ENCODE measurements at places on chromosomes 2 and 18.

GRCh38 chr2:65227020-65227455 is 593 bp upstream of the ACTR2 start:
- no peaks in the 10 kb centered on the region for H3K36me3 ChIP-seq
- H3K27me3 ChIP-seq, result no peaks in the 10 kb centered on the region
- H3K4me3 ChIP-seq, result peak overlapping the region; percentile 70
- peak; percentile 49 for DNase-seq

DNA sequence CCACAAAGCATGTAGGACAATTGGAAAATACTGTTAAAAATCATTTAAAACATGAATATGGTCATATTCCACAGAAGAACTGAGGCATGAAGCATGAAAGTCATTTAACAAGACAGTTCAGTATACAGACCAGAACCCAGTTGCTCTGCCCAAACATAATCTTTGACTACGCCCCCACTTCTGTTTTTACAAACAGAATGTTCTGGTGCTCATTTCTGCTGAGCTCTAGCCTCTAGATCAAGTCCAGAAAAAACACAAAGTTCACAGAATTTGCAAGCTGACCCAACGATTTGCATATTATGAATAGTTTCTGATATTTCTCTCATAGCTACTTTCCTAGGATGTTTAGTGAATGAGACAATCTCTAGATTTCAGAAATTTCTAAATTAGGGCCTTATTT is 424.9 kb downstream of the PID1 start:
- no peak overlapping the region for H3K4me3 ChIP-seq
- no peak overlapping the region for H3K27ac ChIP-seq
- H3K36me3 ChIP-seq, result no peaks in the 10 kb centered on the region
- no peak for DNase-seq
- no peaks in the 10 kb centered on the region for H3K27me3 ChIP-seq
- no peaks in the 10 kb centered on the region for H3K4me1 ChIP-seq

- no peak for DNase-seq
- H3K4me3 ChIP-seq, result no peak overlapping the region
Observed at GRCh38 chr2:216015722-216016464, 2.5 kb upstream of the MREG start.

DNA sequence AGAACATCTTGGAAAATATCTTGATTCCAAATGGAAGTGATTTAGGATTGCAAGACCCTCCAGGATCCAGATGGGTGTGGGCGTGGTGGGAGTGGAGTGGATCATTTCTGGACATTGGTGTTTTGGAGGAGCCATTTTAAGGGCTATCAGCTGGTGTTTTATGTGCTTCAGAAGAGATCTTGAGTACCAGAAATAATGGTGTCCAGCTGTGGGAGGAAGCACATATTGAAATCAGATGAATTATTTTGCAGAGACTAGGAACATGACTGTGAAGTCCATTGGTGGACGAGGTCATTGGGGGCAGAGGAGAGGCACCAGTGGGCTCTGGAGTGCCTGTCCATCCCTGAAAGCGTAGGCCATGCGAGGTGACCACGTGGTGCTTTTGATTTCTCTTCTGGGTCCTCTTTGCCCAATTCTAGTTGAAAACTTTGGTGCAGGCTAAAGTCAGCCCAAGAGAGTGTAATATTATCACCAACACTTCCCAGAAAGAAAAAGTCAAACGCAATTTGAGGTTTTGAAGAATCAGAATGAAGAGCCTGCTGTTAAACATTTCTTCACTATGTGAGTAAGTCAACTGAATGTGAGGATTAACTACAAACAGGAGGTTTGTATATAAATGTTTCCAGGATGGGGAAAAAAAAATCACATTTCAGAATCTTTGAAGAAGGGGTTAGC is 31.6 kb downstream of the RNF144A start:
- no peak overlapping the region for H3K4me3 ChIP-seq
- no peak for DNase-seq
- no peaks in the 10 kb centered on the region for H3K36me3 ChIP-seq
- no peaks in the 10 kb centered on the region for H3K27me3 ChIP-seq

DNA sequence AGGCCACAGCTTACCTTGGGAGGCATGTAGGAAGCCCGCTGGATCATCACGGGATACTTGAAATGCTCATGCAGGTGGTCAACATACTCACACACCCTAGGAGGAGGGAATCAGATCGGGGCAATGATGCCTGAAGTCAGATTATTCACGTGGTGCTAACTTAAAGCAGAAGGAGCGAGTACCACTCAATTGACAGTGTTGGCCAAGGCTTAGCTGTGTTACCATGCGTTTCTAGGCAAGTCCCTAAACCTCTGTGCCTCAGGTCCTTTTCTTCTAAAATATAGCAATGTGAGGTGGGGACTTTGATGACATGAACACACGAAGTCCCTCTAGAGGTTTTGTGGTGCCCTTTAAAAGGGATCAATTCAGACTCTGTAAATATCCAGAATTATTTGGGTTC is 17.9 kb downstream of the TYMS start:
- H3K27me3 ChIP-seq, result no peaks in the 10 kb centered on the region
- DNase-seq, result no peak
- no peak overlapping the region for H3K27ac ChIP-seq
- no peak overlapping the region for H3K4me3 ChIP-seq

DNA sequence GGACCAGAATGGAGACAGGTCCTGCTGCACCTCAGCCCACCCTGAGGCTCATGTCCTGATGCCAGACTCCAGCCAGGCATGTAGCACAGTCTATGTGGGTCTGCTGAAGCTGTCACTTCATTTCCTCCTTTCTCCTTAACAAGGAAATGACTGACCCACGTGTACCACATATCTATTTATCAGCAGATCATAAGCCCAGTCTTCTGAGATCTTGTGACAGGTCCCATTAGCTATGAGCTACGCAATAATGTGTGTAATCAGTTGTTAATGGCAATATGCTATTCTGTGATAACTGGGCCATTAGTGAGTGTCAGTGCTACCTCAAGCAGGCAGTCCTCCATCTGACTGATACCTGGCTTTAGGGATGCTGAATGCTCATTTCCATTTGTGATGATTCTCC is 615.3 kb downstream of the BCL11A start:
- DNase-seq, result no peak
- no peaks in the 10 kb centered on the region for H3K36me3 ChIP-seq
- H3K27ac ChIP-seq, result no peak overlapping the region
- H3K4me1 ChIP-seq, result no peaks in the 10 kb centered on the region

DNA sequence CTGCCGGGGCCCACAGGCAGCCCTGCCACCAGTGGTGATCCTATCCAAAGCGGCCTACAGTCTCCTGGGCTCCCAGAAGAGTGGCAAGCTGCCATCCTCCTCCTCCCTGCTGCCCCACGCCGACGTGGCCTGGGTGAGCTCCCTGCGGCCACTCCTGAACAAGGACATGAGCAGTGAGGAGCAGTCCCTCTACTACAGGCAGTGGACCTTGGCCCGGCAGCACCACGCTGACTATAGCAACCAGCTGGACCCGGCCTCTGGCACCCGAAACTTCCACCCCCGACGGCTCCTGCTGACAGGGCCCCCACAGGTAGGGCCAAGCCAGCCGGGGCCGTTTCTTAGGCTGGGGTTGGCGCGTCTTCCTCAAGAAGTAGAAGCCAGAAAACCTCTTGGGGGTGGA is 100.5 kb downstream of the ESCO1 start:
- no peaks in the 10 kb centered on the region for H3K4me1 ChIP-seq
- DNase-seq, result peak; percentile 63
- no peaks in the 10 kb centered on the region for H3K36me3 ChIP-seq
- H3K4me3 ChIP-seq, result no peak overlapping the region
- no peak overlapping the region for H3K27ac ChIP-seq
- no peaks in the 10 kb centered on the region for H3K27me3 ChIP-seq

- H3K27ac ChIP-seq, result no peak overlapping the region
- H3K4me3 ChIP-seq, result no peak overlapping the region
- H3K36me3 ChIP-seq, result no peaks in the 10 kb centered on the region
- H3K27me3 ChIP-seq, result no peaks in the 10 kb centered on the region
Observed at GRCh38 chr2:11656671-11657101, 13.3 kb downstream of the NTSR2 start.

DNA sequence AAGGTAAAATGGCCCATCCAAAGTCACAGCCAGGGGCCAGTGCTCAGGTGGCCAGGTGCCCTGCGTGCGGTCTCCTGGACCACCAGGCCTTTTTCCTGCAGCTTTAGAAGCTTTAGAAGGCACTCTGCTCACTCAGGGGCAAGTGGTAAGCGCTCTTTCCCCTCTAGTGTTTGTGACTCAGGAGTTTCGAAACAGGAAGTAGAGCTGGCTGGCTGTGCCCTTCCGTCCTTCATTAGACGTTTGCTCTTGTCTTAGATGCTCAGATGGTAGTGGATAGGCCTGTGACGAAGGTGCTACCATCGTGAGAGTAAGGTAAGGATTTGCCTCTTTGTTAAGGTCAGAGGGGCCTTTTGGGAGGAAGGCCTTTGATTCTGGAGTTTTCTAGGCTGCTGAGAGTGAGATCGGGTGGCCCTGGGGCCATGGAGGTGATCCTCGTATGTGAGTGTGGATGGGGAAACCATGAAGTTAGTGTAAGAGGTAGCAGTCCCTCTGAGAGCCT is at the start of gene CASP8:
Gene CASP8, plus strand, starts transcription at position 235 of the 499 bp plus-strand sequence. CDS start 5,951 bp downstream, outside the sequence.
- peak; percentile 78 for DNase-seq
- H3K4me3 ChIP-seq, result peak within 1 kb of the TSS; percentile 53
- H3K4me1 ChIP-seq, result peaks cover 50% of the 10 kb centered on the region
- no peaks in the 10 kb centered on the region for H3K36me3 ChIP-seq
- no peaks in the 10 kb centered on the region for H3K27me3 ChIP-seq

- H3K4me3 ChIP-seq, result no peak overlapping the region
- H3K27me3 ChIP-seq, result no peaks in the 10 kb centered on the region
- H3K36me3 ChIP-seq, result no peaks in the 10 kb centered on the region
- no peaks in the 10 kb centered on the region for H3K4me1 ChIP-seq
- H3K27ac ChIP-seq, result no peak overlapping the region
Observed at GRCh38 chr2:190831941-190832340, 48.7 kb upstream of the GLS start.

- H3K27me3 ChIP-seq, result no peaks in the 10 kb centered on the region
- H3K4me3 ChIP-seq, result no peak overlapping the region
- DNase-seq, result no peak
- H3K4me1 ChIP-seq, result no peaks in the 10 kb centered on the region
Observed at GRCh38 chr2:211568439-211568838, 970.2 kb downstream of the ERBB4 start.

DNA sequence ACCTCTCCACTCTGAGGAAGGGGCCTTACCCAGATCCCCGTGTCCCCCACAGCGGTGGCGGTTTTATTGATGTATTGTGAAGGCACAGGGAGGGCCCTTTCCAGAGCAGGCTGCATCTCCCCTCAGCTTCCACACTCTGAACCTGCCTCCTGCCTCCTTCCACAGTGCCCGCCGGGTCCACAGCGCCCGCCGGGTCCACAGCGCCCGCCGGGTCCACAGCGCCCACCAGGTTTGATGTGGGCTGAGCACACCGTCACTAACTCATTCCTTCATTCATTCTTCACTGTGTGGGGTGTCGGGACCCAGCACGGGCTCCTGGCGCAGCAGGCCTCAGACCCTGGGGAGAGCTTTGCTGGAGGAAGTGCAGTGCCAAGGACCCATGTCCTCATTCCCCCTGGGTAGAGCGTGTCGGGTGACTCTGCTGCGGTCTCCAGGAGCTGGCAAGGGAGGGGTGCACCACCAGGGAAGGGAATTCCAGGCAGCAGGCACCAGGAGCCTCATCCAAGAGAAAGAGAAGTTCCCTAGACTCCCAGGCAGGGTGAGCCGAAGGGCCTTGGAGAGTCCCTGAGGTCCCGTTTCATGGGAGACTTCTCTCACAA is 57.1 kb downstream of the HPCAL1 start:
- H3K36me3 ChIP-seq, result no peaks in the 10 kb centered on the region
- no peaks in the 10 kb centered on the region for H3K27me3 ChIP-seq
- H3K4me1 ChIP-seq, result peaks cover 57% of the 10 kb centered on the region
- H3K4me3 ChIP-seq, result no peak overlapping the region

GRCh38 chr2:79980816-79981215 is 323.7 kb downstream of the LRRTM1 start:
- H3K27me3 ChIP-seq, result no peaks in the 10 kb centered on the region
- H3K36me3 ChIP-seq, result no peaks in the 10 kb centered on the region
- no peak for DNase-seq
- no peak overlapping the region for H3K27ac ChIP-seq
- H3K4me1 ChIP-seq, result no peaks in the 10 kb centered on the region

DNA sequence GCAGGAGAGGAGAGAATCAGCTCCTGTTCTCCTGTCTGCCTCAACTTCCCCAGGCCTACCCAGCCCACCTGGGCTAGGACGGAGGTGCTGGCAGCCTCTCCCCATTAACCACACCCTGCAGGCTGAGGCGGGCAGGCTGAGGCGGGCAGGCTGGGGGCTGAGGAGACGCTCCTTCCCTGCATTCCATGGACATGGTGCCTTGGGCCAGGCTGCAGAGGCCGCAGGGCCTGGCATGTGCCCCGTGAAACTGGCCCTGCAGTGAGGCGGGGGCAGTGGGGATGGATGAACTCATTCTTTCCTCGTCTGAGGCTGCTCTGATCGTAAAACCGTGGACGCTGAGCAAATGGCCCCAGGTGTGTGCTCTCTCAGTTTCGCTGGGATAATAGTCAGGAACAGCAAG is 84.7 kb upstream of the LAPTM4A start:
- peak overlapping the region; percentile 30 for H3K27ac ChIP-seq
- no peaks in the 10 kb centered on the region for H3K4me1 ChIP-seq

DNA sequence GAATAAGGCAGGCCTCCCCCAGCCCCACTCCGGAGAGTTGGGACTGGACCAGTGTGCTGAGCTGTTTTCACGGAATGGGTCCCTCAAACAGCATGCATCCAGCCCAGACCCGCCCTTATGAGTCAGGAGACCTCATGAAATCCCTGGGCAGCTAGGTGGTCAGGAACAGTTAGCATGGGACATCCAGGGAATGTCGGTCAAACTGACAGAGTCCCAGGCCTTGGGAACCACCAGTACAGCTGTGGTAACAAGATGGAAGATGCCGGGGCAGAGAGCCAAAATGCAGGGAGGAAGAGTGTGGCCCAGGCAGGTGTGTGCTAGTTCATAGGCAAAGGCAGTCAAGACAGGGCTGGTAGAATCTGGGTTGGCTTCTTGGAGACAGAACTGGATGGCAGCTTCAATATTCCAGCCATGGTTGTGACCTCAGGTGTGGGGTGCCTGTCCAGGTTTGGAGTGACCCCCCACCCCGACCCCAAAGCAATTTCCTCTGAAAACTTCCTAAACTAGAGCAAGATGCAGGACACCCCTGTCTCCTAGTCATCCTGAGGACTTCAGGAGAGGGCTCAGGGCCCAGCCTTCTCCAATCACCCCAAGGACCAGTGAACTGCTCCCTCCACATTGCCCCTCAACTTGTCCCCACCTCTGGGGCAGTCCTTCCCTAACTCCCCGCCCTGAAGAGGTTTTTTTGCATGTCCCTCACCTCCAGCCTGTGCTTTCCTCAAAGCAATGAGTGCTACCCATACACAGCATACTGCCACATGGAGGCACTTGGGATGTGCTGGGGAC is 46.5 kb downstream of the KCNIP3 start:
- peaks cover 22% of the 10 kb centered on the region for H3K4me1 ChIP-seq
- H3K36me3 ChIP-seq, result no peaks in the 10 kb centered on the region
- DNase-seq, result no peak
- H3K4me3 ChIP-seq, result no peak overlapping the region

GRCh38 chr2:175001566-175001965 is 3.6 kb downstream of the CHN1 start:
- H3K27me3 ChIP-seq, result peaks cover 13% of the 10 kb centered on the region
- H3K4me1 ChIP-seq, result peaks cover 15% of the 10 kb centered on the region
- H3K36me3 ChIP-seq, result no peaks in the 10 kb centered on the region

- H3K4me1 ChIP-seq, result no peaks in the 10 kb centered on the region
- peak overlapping the region; percentile 17 for H3K27ac ChIP-seq
- no peak overlapping the region for H3K4me3 ChIP-seq
- no peaks in the 10 kb centered on the region for H3K27me3 ChIP-seq
Observed at GRCh38 chr18:46293742-46294181, 189.6 kb downstream of the HAUS1 start.

- H3K36me3 ChIP-seq, result no peaks in the 10 kb centered on the region
- no peak overlapping the region for H3K4me3 ChIP-seq
- no peak for DNase-seq
- no peak overlapping the region for H3K27ac ChIP-seq
- no peaks in the 10 kb centered on the region for H3K27me3 ChIP-seq
Observed at GRCh38 chr18:76982038-76982437, 150.5 kb downstream of the MBP start.

Data from upper lobe of left lung (tissue), 6 donors.